ENCODE measurements at places on chromosomes 16 and 17.

DNA sequence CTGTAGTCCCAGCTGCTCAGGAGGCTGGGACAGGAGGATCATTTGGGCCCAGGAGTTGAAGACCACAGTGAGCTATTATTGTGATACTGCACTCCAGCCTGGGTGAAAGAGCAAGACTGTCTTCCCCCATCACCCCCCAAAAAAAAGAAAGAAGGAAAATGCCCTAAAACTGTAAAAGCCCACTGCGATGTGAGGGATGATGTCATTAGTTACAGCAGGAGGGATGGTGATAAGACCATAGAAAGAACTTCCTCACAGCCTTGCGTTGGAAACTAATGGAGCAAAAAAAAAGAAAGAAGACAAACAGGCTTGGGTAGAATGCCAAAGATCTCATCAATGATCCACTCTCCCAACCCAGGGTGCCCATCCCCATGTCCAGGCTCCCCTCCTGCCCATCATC, 18.7 kb downstream of the ZNF385C start:
- DNase-seq: no peak

DNA sequence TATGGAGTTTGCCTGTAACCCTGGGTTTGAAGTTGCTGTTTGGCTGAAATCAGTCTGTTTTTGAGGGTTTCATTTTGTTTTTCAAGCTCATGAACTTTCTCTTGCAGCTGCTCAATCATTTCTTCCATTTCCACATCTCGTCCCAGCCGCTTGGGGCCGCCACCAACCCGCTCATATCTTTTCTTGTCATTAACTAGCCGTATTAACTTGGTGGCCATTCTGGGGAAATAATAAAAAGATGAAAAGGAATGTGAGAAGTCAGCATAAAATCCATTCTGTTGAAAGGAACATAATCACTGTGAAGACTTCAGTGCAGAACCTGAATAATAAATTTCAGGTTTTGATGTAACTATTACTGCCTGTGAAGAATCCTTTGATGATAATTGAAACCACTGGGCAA, 11.5 kb downstream of the RPGRIP1L start:
- no peak for DNase-seq

GRCh38 chr17:70423562-70423961, 254.2 kb downstream of the KCNJ2 start:
- no peak for DNase-seq

DNA sequence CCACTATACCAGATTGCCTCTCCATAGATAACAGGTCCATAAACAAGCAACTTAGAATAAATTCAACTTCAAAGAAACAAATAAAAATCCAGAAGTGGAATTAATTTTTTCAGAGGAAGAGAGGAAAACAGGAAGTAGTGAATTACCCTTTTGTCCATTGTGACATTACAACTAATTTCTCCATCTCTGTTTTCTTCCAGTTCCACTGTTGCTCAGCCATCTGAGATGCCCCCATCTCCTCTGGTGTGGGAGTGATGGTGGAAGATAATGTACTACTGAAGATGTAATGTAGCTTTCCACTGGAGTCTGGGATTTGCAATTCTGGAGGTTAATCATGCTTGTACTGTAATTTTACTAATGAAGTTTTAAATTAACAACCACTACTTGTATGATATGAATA, 124.6 kb upstream of the TMEM97 start:
- no peak for DNase-seq

GRCh38 chr16:3282103-3282729, 1.1 kb upstream of the ZNF263 start:
- peak; percentile 66 for DNase-seq

DNA sequence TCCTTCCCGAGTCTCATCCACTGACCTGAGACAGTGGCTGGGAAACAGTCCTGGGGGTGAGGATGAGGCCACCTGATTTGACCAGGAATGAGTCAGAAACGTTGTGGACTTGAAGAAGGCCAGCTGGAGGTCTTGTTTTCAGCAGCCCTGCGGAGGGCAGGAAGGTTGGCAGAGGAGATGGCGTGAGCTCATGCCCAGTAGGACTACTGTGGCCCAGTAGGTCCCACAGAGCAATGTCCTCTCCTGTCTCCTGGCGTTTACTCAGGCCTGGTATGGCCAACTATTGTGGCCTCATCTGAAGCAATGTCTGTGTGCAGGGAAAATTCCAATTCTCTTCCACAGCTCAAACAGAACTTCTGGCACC, 84.1 kb upstream of the DNAJA2 start:
- no peak for DNase-seq

GRCh38 chr16:24074574-24074973, 181.6 kb upstream of the CACNG3 start:
- no peak for DNase-seq

DNA sequence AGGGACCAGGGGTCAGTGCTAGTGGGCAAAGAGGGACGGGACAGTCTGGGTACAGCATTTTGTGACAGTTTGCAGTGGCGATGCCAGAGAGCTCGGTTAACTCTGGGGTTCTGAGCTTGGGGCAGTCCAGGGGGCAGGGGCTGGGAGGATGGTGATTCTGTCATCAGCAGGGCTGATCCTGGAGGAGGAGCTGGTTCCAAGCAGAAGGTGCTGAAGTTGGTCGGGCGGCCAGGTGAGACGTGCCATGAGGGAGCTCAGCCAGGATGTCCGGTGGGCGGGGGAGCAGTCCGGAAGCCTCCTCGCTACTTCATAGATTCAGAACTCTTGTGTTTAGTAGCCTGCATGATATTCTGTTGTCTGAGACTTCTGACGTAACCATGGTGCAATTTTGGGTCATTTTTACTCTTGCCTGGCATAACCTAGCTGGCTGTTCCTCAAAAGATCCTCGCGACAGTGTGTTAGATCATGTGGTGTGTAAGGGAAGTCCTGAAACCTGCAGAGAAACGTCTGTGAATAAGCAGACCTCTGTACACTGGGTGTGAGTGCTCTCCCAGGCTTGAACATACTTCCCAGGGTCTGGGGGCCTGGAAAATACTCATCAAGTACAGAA, 122.0 kb downstream of the CLEC16A start:
- no peak for DNase-seq

Data from COR-L47 (cell line).